ENCODE measurements at places on chromosomes 11 and 22.

GRCh38 chr11:75450236-75450635 is 17.2 kb upstream of the KLHL35 start:
- DNase-seq: no peak

GRCh38 chr11:96213500-96213899 is 129.5 kb downstream of the MAML2 start:
- DNase-seq: no peak

DNA sequence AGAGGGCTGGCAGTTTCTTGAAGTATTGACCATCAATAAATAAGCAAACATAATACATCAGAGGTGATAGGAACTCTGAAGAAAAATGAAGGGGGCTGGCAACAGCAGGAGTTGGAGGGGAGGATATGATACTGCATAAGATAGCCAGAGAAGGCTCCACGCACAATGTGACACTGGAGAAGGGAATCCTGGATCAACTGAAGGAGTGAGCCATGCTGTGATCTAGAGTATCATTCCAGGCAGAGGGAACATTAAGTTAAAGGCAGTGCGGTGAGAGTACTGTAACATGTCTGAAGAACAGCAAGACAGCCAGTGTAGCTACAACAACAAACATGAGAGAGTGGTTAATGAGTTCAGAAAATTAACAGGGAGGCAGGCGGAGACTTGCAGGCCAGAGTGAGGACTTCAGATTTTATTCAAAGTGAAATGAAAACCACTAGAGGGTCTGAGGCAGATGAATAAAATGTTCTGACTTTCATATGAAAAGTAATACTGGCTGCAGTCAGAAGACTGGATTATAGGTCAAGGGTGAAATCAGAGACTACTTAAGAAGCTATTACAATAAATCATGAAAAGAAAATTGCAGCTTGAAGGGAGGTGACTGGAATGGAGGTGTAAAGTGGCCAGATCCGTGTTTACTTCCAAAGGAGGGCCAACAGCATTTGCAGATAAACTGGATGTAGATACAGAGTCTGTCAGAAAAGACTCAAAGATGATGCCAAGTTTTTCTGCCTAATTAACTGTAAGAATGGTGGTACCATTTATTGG is 49.4 kb downstream of the RRAS2 start:
- DNase-seq: no peak

- DNase-seq: no peak
Measured at GRCh38 chr11:129937592-129938238, 42.3 kb upstream of the NFRKB start.

DNA sequence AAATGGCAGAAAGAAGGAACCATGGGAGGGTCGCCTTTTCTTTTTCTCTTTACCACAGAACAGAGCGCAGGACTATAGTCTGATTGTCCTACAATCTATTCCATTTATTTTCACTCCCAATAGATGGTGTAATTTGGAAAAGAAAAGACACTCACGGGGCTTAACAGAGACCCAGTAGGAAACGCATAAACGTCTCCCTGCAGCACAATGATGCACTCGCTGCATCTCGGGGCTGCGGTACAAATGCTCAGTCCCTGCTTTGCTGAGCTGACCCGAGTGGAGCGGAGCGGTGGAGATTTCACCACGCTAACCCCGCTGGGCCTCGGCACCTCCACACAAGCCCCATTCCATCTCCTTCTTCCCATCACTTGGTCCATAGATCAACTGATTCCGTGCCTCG is 1.5 kb downstream of the FEZ1 start:
- DNase-seq: no peak

GRCh38 chr11:119635776-119636175 is 93.2 kb downstream of the NECTIN1 start:
- DNase-seq: no peak

GRCh38 chr22:20159076-20159475 is 8.2 kb upstream of the CCDC188 start:
- DNase-seq: no peak

DNA sequence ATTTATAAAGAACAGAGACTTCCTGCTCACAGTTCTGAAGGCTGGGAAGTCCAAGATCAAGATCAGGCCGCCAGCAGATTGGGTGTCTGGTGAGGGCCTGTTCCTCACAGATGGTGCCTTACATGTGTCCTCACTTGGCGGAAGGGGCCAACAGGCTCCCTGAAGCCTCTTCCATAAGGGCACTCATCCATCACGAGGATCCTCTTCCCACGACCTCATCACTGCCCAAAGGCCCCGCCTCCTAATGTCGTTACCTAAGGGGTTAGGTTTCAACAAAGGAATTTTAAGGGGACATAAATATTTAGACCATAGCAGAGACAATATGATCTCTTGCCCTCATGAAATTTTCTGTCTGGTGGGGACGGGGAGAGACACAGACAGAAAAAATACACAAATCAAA is 18.6 kb downstream of the TP53AIP1 start:
- DNase-seq: no peak

GRCh38 chr11:36777311-36777710 is 179.3 kb upstream of the RAG2 start:
- no peak for DNase-seq

GRCh38 chr11:72375241-72375960 is 58.9 kb downstream of the CLPB start:
- DNase-seq: no peak

DNA sequence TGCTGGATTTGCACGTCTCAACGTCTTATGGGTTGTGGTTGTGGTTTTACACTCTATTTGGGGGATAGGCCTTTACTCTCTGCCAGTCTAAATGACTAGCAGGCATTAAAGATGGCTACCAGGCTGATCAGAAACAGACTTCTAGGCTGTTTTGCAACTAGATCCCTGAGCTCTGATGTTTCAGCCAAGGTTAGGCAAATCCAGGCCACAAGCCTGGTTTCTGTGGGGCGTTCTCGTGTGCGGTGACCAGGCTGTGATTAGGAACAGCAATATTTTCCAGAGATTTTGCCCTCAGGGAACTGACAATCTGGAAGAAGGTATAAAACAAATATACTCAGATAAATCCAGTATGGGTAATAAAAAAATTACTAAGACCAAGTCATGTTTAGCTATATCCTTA is 502.4 kb downstream of the INSC start:
- no peak for DNase-seq

- no peak for DNase-seq
Measured at GRCh38 chr11:125155100-125155444, 9.5 kb upstream of the PKNOX2 start.

- DNase-seq: no peak
Measured at GRCh38 chr11:7874056-7874455, 57.0 kb downstream of the OR10A6 start.

- no peak for DNase-seq
Measured at GRCh38 chr22:44398856-44399837, 86.4 kb upstream of the SHISAL1 start.

DNA sequence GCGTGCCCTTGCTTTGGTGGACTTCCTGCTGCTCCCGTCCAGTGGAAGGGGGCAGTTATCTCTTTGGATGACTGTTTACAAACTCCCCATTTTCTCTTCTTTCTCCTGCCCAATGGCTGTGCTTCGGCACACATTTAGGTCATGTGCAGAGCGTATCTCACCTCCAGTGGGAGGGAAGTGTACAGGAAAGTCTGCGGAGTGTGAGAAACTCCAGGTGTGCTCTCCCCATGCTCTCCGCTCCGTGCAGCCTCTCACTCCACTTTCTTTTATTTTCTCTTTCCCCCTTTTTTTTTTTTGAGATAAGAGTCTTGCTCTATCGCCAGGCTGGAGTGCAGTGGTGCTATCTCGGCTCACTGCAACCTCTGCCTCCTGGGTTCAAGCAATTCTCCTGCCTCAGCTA is 11.9 kb upstream of the TEF start:
- no peak for DNase-seq

GRCh38 chr11:111454561-111455192 is 57.5 kb downstream of the BTG4 start:
- DNase-seq: no peak

DNA sequence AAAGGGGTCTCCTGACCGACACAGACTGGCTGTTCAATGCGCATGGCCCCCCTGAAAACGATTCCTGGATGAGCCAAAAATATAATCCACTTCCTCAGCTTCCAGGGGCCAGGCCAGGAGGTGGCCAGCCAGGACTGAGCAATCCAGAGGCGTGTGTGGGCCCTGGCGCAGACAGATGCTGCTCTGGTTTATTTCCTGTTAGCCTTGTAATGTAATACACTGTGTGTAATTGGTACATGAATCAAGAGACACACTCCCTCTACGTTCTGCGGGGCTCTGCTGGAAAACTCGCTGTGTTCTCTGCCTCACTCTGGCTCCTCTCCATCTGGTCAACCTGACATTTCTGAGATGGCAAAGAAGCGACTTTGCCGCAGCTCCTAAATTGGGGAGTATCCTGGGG is 26.3 kb upstream of the ISX start:
- DNase-seq: no peak

GRCh38 chr22:28002863-28003565 is 84.0 kb upstream of the PITPNB start:
- no peak for DNase-seq

GRCh38 chr11:105208019-105208418 is 68.5 kb upstream of the CARD18 start:
- no peak for DNase-seq

DNA sequence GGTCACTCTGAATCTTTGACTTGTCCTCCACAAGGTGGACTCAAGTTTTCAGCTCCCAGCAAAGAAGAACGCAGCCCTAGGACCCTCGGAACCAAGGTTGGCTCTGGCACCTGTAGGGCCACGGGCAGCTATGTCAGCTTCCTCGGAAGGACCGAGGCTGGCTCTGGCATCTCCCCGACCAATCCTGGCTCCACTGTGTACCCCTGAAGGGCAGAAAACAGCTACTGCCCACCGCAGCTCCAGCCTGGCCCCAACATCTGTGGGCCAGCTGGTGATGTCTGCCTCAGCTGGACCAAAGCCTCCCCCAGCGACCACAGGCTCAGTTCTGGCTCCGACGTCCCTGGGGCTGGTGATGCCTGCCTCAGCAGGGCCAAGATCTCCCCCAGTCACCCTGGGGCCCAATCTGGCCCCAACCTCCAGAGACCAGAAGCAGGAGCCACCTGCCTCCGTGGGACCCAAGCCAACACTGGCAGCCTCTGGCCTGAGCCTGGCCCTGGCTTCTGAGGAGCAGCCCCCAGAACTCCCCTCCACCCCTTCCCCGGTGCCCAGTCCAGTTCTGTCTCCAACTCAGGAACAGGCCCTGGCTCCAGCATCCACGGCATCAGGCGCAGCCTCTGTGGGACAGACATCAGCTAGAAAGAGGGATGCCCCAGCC is 2.2 kb downstream of the INPP5J start:
- DNase-seq: no peak

DNA sequence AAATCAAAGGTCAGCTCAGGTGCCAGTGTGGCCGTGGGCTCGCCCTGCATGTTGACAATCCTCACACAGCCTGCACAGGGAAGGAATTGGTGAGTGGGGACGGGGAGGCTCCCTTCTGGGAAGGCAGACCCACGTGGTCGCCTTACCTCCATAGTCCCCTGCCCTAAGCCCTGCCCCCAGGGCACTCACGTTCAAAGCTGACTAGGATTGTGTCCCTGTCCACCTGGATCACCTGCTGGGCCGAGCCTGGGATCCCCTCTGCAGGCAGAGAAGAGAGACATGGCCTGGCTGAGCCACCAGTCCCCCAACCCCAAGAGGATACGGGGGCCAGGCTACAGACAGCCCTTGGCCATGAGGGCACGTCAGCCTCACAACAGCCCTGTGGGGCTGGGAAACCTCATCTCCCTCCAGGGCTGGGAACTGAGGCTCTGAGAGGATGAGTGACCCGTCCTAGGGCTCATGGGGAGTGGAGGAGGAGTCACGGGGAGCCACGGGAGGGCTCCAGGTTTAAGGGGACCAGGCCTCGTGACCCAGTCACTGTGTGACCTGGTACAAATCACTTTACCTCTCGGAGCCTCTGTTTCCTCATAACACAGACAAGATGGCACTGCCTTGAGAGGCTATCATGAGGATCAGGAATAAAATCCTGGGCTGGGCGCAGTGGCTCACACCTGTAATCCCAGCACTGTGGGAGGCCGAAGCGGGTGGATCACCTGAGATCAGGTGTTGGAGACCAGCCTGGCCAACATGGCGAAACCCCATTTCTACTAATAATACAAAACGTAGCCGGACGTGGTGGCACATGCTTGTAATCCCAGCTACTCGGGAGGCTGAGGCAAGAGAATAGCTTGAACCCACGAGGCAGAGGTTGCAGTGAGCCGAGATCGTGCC is 12.1 kb upstream of the SF1 start:
- no peak for DNase-seq

- no peak for DNase-seq
Measured at GRCh38 chr11:67670316-67671210, 3.9 kb downstream of the ALDH3B2 start.

- no peak for DNase-seq
Measured at GRCh38 chr11:92628401-92629292, 340.8 kb upstream of the MTNR1B start.

DNA sequence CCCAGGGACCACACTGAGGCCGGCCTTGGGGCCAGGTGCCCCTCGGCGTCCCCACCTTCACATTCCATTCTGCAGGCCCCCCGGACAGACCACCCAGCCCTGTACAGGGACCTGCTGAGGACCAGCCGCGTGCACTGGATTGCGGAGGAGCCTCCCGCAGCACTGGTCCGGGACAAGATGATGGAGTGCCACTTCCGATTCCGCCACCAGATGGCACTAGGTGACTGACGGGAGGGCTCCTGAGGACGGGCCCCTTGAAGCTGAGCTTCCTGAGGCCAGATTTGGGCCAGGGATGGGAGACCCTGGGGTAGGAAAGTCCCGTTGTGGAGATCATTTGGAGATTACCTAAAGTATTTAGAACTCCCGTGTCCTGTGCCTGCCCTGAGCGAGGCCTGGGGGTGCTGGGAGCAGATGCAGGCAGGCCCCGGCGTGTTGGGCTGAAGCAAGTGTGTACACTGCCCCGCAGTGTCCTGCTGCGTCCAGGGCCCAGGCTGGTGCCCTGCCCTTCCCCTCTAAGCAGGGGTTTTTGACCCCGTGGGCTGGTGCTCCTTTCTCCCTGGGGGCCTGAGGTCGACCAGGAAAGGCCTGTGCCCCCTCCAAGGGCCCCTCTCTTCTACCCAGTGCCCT is 20.0 kb downstream of the TRMU start:
- peak; percentile 47 for DNase-seq

DNA sequence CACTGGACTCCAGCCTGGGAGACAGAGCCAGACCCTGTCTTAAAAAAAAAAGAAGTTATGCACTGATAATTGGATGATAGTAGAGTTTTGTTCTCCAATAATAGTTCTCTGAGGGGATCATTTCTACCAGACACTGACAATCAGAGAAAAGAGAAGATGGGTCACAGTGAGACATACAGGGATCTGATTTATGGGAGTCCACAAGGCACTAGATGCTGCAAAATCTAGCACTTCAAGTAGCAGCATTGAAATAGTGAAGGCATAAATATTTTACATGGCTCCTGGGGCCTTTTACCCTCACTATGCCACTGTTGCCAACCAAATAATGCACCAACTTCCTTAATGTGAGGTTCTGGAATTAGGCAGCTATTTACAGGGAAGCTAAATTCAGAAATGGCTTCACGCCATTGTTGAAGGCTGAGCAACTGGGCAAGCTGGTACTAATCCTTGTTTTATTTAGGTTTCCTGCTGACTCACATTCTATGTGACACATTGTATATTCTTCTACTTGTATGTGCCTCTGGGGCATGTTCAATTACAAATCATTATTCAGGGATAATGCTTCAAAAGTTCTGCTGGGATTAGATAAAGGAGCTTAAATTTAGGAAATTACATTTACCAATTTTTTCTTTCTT is 38.2 kb upstream of the ABTB2 start:
- no peak for DNase-seq
